ENCODE measurements at places on chromosomes 4 and X. TPM values are rescaled to one million over a fixed set of nuclear protein-coding genes. Genes with fewer than 3 reads are reported as not detected.

DNA sequence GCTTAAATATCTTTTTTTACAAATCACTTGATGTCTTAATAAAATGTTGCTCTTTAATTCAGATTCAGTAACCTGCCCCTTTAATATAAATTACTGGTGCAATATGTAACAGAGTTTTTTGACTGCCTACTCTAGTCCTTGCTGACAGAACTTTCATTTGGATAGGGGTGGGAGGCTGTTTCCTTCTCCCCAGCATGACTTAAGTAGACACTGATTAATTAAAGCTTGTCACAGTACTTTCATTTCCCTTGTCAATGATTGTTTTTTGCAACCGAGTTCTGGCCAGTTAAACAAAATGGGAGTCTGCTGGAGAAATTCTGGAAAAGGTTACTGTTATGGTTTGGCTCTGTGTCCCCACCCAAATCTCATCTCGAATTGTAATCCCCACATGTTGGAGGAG is 37.3 kb upstream of the BBS12 start:
- DNase-seq, result no peak
- H3K4me1 ChIP-seq, result peaks cover 8% of the 10 kb centered on the region
- no peaks in the 10 kb centered on the region for H3K36me3 ChIP-seq
- no peak overlapping the region for H3K27ac ChIP-seq

GRCh38 chr4:121801715-121802075 is 572 bp downstream of the EXOSC9 start:
- H3K36me3 ChIP-seq, result no peaks in the 10 kb centered on the region
- H3K4me3 ChIP-seq, result no peak overlapping the region
- no peak for DNase-seq
- peak overlapping the region; percentile 91 for H3K27ac ChIP-seq
- H3K4me1 ChIP-seq, result peaks cover 10% of the 10 kb centered on the region

DNA sequence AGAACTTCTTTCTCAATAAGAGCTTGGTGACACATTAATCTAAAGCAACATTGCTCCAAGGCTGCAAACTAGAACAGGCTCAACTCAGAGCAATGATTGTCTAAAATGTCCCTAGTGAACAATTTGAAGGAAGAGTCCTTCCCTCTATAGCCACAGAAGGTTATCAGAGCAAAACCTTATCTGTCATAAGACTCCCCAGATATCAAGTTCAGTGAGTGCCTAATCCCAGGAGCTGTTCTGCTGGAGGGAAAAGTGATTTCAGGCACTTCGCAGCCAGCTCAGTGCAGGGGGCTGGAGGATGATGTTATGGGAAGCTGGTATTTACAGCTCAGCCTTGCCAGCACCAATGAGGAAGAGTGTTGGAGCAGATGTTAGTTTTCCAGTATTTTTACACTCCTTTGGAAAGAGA is 497.5 kb downstream of the INPP4B start:
- no peak overlapping the region for H3K27ac ChIP-seq
- H3K27me3 ChIP-seq, result no peaks in the 10 kb centered on the region
- peaks cover 26% of the 10 kb centered on the region for H3K4me1 ChIP-seq
- H3K4me3 ChIP-seq, result no peak overlapping the region
- DNase-seq, result peak; percentile 20
- H3K36me3 ChIP-seq, result no peaks in the 10 kb centered on the region

The GABRG1 gene
- total RNA-seq, result not detected

The NWD2 gene
- not detected for total RNA-seq

DNA sequence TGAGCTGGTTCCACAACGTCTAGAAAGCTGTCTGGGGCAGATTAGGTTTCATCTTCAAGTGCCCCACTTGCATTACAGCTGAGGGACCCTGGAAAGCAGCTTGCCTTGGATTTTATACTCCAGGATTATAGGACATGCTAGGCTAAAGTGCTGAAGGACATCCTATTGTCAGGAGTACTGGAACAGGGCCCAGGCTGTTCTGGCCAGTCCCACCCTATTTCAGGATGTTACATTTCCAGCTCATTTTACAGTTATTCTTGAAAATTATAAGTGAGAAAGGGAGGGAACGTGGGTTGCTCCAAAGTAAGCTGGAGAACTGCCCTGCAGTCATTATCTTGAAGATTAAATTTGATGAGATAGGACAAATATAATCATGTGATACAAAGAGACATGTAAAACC is 71.0 kb upstream of the UGT8 start:
- no peaks in the 10 kb centered on the region for H3K4me1 ChIP-seq
- no peak overlapping the region for H3K4me3 ChIP-seq
- no peak overlapping the region for H3K27ac ChIP-seq
- no peaks in the 10 kb centered on the region for H3K36me3 ChIP-seq
- no peaks in the 10 kb centered on the region for H3K27me3 ChIP-seq
